Activated naive CD8-positive, alpha-beta T cell treated with anti-CD3 and anti-CD28 coated beads, Interleukin-2, amount 50 U/mL, for 24 hours (primary cell): ENCODE measurements at places on chromosomes 6 and 20.
A peak's percentile ranks its signal among the peaks of the same experiment; 100 is the strongest.

DNA sequence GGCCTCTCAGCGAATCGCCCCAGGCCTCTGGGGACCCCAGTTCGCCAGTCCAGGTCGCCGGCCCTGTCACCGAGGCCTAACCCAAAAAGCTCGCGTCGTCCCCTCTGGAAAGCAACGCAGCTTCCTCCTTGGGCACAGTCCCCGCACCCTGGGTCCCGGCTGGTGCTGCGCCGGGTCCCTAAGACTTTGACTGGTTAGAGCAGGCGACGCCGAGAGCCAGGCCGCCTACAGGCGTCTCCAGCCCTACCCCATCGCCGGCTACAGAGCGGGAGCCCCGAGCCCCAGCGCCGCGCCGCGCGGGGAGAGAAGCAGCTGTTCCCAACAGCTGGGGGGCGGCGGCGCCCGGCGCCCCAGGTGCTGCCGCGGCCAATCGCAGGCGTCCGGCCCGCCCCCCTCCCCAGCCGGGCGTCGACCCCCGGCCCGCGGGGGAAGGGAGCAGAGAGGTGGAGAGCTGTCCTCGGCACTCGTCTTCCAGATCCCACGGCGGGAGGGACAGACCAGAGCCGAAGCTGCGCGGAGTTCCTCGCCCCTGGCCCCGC, 540 bp upstream of the RBM24 start:
- DNase-seq = peak; percentile 6

- DNase-seq = no peak
Measured at GRCh38 chr6:15960740-15961634, 167.9 kb upstream of the MYLIP start.

DNA sequence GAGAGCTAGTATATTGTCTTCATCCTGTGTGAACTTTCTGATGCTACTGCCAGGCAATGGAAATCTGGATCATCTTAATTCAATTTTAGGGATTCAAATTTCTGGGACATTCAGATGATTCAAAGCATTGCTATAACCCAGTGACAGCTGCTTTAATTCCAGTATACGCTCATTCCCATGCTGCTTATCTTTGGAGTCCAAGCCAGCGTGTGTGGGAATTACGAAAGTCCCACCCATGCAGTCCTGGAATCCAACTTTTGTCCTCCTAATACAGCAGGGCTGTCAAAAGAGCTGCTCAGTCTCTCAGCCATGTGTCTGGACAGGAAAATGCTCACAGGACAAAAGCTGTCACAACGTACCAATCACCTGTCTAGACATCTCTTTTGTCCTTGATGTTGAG, 219.8 kb downstream of the LAMA2 start:
- no peak for DNase-seq

DNA sequence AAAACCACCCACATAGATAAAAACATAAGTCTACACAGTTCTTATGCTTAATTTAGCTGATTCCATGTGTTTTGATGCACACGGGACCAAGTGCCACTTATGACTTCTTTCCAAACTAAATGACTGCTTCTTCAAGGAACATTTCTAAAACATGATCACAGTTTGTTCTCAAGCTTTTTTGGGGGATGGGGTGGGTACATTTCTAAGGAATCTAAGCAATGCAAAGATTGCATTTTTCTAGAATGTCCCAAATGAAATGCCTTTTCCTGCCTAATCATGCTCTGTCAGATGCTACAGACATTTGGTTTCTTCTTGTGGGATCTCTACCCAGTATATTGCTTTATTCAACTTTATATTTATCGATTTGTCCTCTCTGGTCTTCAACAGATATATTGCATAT, 496.8 kb upstream of the JAG1 start:
- no peak for DNase-seq

DNA sequence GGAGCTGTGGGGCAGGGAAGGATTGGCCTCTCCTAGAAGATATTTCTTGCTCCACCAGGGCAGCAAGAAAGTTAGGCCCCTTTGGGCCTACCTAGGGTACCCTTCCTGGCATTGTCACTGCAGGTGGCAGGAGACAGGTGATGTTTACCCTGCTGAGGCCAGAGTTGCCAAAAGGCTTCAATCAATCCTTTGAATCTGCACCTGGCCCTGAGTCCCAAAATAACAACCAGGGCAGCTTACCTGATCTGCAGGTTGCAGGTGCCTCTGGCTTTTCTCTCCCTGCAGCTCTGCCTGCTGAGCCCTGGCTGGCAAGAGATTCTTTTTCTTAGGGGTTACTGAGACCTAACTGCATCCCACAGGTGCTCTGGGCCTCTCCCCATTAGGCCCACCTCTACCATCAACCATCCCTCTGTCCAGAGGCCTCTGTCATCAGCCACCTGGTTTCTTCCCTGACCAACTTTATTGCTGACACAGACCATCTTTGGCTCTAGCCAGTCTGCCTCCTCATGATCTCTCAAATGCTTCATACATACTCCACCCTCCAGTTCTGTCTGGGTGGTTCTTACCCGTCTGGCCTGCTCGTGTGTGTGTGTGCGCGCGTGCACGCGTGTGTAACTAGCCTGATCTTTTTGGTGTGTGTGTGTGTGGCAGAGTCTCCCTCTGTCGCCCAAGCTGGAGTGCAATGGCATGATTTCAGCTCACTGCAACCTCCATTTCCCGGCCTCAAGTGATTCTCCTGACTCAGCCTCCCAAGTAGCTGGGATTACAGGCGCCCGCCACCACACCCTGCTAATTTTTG, 13.7 kb downstream of the BCL2L1 start:
- DNase-seq = no peak

DNA sequence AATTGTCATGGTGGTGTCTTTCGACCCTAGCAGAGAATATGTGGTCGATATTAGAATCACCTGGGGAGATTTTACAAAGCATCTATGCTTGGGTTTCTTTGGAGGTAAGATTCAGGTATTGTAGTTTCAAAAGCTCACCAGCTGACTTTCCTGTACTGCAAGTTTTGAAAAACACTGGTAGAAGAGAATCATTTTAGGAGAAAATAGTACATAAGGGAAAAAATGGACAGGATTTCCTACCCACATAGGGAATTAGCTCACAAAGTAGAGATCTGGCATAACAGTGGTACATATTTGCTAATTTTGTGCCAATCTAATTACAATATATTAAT, 27.4 kb upstream of the ABT1 start:
- no peak for DNase-seq

- DNase-seq = no peak
Measured at GRCh38 chr6:146912730-146913685, 291.2 kb upstream of the STXBP5 start.

- DNase-seq = no peak
Measured at GRCh38 chr6:80767808-80768207, 661.3 kb downstream of the BCKDHB start.

DNA sequence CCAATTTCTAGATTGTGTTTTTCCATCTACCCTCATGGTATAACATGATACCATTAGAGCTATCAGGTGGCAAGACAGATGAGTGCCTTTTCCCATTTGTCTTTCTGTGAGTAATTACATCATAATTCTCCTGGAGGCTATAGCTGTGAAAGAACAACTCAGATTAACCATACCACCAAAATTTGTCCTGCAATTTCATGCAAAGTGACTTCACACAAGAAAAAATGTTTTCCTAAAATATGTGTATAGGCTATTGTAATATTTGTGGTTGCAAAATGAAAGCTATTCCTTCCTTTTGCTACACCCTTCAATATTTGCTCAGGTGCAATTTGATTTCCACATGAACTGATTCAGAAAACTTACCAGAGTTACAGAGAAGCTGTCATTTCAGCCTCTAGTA, 547.7 kb upstream of the ID4 start:
- no peak for DNase-seq

- no peak for DNase-seq
Measured at GRCh38 chr6:63389191-63389844, 69.5 kb upstream of the LGSN start.

DNA sequence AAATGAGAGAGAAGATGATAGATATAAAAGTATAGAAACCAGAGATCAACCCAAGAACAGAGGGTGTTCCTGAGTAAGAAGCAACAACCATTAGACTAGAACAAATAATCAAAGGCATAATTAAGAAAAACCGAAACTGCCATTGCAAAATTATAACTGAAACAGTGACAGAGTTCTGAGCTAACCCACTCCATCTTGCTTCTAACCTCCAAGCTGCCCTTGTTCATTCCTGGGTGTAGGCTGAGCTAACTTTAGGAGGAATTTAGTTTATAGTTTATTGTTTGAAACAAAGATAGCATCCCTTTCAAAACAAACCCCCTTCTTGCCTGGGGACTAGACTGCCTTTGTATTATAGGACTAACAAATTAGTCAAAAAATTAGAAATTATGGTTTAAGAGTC, 56.1 kb upstream of the PRND start:
- no peak for DNase-seq

DNA sequence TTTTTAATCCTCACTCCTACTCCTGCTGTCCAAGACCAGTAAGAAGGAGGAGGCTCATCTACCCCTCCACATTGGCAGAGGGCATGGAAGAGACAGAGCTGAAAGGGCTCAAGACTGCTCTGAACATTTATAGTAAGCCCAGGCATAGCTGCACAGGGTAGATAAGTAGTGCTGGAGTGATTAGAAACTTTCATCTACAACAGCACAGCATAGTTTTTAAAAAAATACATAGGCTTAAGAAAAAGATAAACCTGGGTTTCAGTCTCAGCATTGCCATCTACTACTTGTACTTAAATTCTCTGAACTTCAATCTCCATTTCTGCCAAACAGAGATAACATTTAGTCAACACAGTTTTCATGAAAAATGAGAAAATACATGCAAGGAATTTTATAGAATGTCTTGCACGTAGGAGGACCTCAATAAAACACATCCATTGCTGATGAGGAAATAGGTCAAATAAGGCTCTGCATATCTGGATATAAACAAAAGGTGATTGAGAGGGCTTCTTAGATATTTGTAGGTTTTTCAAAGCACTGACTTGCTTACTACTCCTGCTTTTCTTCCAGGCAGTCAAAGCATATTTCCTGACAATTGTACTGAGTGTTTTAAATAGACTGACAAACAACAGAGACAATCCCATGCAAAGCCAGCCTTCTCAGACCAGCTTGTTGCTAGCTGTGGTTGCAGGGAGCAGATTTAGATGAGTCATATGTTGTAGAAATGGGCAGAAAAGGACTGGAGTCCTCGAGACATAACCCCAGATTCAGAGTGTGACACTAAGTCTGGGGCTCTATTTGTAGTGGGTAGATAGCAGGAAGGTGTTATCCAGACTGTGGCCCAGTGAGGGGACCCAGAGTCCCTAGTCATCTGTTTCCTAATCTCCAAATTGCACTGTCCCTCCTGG, 107.4 kb upstream of the TAB2 start:
- no peak for DNase-seq

DNA sequence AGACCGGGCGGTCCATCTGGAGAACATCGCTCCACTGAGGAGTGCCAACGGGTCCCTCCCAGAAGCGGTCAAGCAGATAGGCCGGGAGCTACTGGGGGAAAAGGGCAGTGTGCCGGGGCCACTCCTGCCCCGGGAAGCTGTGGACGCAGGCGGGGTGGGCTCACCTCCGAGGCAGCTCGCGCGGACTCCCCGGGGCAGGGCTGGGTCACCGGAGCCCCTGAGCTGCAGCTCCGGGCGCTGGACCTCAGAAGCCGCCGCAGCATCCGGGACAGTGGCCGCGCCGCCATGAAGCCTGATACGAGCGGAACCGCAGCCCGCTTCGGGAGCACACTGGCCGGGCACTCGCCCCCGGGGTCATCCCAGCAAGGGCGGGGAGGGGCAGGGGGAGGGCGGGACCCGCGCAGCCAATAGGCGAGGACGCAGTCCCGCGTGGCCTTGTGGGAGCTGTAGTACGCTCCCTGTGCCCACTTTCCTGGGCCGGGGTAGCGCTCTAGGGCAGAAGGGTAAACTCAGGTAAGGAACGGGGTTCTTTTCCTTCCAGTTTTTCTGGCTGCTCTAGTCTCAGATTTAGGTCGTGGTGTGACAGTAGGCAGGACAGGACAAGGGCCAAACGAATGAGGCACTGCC, at the start of gene MOCS1:
Gene MOCS1 (minus strand): TSS at position 332 of the 627 bp plus-strand sequence. CDS start 45 bp downstream, at position 287.
- peak; percentile 57 for DNase-seq

GRCh38 chr6:154868143-154868594, 126.9 kb upstream of the TIAM2 start:
- no peak for DNase-seq

DNA sequence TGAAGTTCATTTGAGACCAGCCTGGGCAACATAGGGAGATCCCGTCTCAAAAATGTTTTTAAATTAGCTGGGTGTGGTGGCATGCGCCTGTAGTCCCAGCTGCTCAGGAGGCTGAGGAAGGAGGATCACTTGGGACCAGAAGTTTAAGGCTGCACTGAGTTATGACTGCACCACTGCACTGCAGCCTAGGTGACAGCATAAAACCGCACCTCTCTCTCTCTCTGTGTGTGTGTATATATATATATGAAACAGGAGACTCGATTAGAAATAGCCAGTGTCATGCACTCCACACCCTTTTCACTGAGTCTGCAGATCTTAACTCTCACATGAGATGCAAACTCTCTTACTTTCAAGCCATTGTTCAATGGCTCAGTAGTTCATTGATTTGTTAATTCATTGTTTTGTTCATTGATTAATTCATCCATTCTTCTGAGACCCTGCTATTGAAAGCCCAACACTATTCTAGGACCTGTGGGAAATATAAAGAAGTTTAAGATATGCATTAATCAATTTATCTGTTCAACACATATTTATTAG, 52.4 kb upstream of the MRPS10 start:
- no peak for DNase-seq

DNA sequence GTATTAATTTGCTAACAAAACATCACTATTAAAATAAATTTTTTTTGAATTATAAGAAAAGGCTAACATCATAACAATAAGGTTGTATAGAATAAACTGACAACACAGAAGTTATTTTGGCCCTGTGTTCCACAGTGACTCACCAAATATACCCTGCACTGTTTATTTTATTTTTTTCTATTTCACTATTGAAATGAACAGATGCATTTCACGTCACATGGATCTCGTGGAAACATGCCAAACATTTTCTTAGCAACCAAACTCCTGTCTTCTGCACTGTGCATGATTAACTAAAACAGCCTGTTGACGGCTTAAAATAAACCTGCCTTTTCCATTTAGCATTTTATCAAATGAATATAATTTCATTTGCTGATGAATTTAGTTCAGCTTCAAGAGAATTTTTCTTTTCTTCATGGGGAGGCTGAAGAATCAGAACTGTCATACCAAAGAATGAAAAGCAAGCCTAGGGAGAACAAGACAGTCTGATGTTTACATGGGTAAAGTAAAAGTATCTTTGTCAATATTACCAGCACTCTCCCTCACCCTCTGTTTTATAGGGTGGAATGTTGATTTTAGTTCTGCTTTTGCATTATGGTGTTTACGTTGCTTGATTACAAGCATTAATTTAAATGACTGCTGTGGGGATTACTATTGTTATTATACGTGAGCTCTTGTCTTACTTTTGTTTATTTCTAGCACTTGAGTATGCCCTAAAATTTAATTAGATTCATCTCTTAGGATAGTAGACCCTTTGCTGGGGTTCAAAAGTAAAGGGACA, 115.3 kb downstream of the LCA5 start:
- DNase-seq = no peak

GRCh38 chr6:36368421-36368820, 19.0 kb downstream of the ETV7 start:
- DNase-seq = no peak

GRCh38 chr6:4819706-4820283, 43.6 kb downstream of the CDYL start:
- DNase-seq = no peak
